ENCODE measurements at places on chromosomes 5 and 9. TPM values are rescaled to one million over a fixed set of nuclear protein-coding genes. Genes with fewer than 3 reads are reported as not detected.

- DNase-seq: no peak
Measured at GRCh38 chr5:118675247-118675646, 313.1 kb downstream of the DTWD2 start.

Gene OLFM1
- 7.9 TPM for total RNA-seq

GRCh38 chr5:148416921-148417320 lies 33.2 kb downstream of the FBXO38 start:
- DNase-seq: no peak

GRCh38 chr9:135035781-135036760 lies 51.4 kb upstream of the OLFM1 start:
- no peak for DNase-seq

- DNase-seq: peak; percentile 94
Measured at GRCh38 chr5:1140171-1140817, 28.4 kb upstream of the SLC12A7 start.

DNA sequence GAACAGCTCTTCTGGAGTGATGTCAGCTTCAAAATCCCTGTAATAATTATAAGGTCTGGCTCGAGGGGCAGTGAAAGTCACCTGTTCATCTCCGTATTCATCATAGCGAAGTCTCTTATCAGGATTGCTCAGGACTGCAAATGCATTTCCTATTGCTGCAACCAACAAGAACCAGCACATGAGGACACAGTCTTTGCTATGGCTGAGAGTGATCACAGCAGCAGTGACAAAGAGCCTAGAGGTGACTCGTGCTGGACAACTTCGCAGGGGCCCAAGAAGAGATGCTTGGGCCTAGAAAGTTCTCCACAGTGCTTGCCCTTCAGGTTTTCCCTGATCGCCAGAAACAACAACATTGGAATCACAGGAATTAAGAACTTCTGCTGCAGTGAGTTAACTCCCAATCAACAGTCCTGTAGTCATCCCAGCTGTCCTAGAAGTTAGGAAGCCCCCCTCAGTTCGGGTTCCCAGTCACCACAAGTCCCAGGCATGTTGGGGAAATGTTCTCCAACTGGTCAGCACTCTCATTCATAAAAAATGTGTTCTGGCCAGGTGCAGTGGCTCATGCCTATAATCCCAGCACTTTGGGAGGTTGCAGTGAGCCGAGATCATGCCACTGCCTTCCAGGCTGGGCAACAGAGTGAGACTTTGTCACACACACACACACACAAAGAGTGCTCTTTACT lies 13.0 kb downstream of the DNAJC18 start:
- no peak for DNase-seq

Gene ELAVL2
- total RNA-seq: not detected

Gene SPOCK1
- total RNA-seq: 3.3 TPM

- DNase-seq: no peak
Measured at GRCh38 chr9:22969350-22969979, 522.8 kb downstream of the DMRTA1 start.

- DNase-seq: no peak
Measured at GRCh38 chr9:114269023-114269422, 53.9 kb upstream of the ORM1 start.

DNA sequence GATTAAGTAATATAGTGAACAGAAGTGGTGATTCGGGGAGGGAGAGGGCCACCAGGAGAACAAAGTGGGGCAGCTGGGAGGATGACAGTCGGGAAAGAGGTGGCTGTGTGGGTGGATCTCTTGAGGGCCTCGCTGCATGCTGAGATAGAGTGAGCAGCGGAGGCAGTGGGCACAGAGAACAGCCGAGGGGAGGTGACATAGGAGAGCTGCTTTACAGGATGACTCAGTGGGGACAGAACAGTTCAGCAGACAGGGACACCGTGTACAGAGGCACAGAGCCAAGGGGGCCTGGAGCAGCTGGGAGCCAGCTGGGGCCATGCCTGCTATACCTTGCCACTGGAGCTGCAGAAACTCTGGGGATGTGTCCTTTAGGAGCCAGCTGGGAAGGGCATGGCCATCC lies 273.9 kb downstream of the GADD45G start:
- no peak for DNase-seq

GRCh38 chr5:89204756-89205155 lies 321.8 kb upstream of the MEF2C start:
- DNase-seq: no peak

GRCh38 chr5:144313147-144313726 lies 142.6 kb downstream of the KCTD16 start:
- DNase-seq: no peak

DNA sequence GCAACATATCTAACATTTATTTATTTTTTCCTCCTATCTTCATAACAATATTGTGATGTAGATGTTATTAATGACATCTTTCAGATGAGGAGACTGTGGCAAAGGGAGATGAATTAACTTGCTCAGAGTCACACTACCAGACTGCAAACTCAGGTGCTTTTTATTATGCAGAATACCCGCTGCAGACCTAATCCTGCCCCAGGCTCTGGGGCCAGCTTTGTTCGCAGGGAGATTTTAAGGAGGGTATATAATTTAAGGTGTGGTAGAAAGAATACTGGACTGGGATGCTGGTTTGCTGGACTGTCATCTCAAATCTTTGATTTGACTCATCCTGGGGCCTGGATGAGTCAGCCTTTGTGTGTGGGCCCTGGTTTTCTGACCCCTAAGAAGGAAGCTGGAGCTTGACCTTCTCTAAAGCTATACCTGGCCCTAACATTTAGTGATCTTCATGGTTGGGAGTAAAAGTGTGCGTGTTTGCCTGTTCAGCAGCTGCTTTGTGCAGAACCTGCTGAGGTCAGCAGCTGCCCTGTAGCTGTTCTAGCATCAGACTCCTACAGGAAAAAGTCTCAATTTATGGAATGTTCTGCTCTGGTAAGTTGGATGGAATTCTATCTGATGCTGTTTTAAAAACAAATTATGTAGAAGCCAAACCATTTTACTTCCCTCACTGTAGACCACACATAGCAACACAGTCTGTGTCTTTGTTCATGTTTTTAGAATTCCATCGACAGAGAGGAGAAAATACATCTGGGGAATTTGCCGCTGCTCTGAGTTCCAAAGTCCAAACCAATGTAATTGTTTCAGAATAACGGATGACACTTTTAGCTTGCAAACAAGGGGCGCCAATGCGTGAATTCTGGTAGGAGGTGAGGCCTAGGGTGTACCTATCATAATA lies 4.5 kb downstream of the SLC36A1 start:
- DNase-seq: no peak

Gene MAMDC2
- total RNA-seq: 0.29 TPM

- DNase-seq: no peak
Measured at GRCh38 chr9:134759913-134760312, 118.3 kb downstream of the COL5A1 start.

Gene PRR16
- total RNA-seq: 1.5 TPM

- DNase-seq: no peak
Measured at GRCh38 chr5:119276978-119277377, 78.8 kb upstream of the TNFAIP8 start.

GRCh38 chr5:98483301-98483685 lies 290.2 kb upstream of the RGMB start:
- no peak for DNase-seq

Gene CARTPT
- not detected for total RNA-seq

All from Calu3 (cell line).